ENCODE measurements at places on chromosomes 5 and 9.
A peak's percentile ranks its signal among the peaks of the same experiment; 100 is the strongest.

- DNase-seq, result peak; percentile 52
Measured at GRCh38 chr5:35202319-35203111, 27.8 kb downstream of the PRLR start.

GRCh38 chr5:179354305-179354882 lies 9.1 kb upstream of the ADAMTS2 start:
- DNase-seq, result no peak

GRCh38 chr5:158553195-158553961 lies 546.3 kb downstream of the EBF1 start:
- no peak for DNase-seq

GRCh38 chr5:145294331-145294730 lies 540.8 kb downstream of the PRELID2 start:
- no peak for DNase-seq

- no peak for DNase-seq
Measured at GRCh38 chr5:45484781-45485180, 211.4 kb downstream of the HCN1 start.

- no peak for DNase-seq
Measured at GRCh38 chr5:152221721-152222629, 183.1 kb downstream of the NMUR2 start.

GRCh38 chr5:73996151-73996755 lies 370.3 kb downstream of the ARHGEF28 start:
- DNase-seq, result no peak

GRCh38 chr9:21381448-21382339 lies 3.5 kb downstream of the IFNA2 start:
- DNase-seq, result no peak

DNA sequence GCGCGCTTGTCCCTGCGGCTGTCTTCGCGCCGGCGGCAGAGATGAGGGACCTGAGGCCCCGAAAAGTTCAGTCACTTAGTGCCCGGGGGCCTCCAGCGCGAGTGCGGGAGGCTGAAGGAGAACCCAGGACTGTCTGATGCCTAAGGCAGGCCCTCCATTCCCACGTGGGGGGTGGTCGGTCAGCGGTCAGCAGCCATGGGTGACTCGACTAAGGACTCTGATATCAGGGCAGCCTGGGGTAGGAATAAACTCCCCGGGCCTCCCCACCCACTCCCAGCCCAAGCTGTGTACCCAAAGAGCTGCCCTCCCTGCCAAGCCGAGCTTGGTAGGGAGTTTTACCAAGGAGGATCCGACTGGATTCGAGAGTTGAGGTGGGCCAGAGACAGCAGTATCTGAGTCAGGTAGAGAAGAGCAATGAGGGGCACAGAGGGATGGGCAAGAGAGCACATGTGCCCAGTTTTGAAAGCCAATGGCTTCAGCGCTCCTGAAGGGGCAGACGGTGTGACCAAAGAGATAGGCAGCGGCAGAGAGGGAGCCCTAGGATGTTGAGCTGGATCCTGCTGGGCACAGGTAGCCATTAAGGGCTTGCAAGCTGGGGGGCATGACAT lies 787 bp downstream of the FGFR4 start:
- DNase-seq, result no peak

- peak; percentile 79 for DNase-seq
Measured at GRCh38 chr9:124267271-124267807, 9.6 kb downstream of the NEK6 start.

- DNase-seq, result no peak
Measured at GRCh38 chr5:96582343-96582742, 79.8 kb upstream of the CAST start.

- DNase-seq, result peak; percentile 58
Measured at GRCh38 chr9:134360897-134361296, 34.6 kb downstream of the RXRA start.

GRCh38 chr5:92525131-92525530 lies 1055.9 kb downstream of the NR2F1-AS1 start:
- no peak for DNase-seq

DNA sequence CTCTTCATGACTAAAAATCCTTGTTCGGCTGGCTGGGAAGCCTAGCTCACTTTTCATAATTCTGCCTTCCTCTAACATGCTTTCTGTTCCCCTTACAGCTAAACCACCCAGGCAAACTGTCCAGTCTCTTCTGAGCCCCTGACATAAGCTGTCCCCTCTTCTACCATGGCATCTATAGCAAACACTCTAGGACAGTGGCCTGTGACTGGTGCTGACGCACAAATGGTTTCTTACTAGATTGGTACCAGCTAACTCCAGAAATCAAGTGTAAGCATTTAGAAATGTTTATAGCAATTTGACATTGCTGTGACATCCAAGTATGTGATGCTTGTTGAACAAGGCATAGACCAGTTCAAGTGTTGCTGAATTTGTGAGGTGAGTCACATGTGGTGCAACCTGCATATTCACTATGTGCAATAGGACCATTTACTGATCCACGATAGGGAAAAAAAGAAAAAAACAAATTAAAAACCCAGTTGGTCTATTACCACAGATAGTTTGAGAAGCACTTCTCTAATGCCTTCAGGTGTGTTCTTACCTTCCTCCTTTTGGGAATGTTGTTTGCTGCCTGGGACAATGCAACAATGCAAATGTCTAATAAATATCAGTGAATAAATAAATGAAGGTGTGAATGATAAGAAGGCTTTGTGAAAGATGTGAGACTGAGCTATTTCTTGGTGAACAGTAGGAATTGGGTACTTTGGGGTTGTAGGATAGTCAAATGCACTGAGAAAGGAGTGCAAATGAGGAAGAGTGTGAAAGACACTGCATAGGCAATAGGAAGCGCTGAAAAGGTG lies 22.4 kb downstream of the ELOVL7 start:
- no peak for DNase-seq

DNA sequence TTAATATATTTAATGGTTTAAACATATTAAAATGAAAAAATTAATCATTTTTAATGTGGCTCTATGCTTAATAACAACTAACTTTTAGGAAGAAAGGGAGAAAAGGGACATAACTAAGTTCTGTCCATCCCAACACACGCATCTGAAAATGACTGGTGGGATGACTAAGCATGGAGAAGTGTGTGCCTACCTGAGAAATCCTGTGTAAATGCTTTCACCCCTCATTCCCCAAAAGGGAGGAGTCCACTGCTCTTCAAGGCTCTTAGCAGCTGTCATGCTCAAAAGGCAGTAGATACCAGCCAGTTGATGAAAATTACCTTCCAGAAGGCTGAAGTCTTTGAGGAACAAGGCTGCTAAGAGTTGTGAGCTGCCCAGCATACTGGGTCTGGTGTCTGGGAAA lies 130.9 kb downstream of the NFIB start:
- DNase-seq, result no peak

DNA sequence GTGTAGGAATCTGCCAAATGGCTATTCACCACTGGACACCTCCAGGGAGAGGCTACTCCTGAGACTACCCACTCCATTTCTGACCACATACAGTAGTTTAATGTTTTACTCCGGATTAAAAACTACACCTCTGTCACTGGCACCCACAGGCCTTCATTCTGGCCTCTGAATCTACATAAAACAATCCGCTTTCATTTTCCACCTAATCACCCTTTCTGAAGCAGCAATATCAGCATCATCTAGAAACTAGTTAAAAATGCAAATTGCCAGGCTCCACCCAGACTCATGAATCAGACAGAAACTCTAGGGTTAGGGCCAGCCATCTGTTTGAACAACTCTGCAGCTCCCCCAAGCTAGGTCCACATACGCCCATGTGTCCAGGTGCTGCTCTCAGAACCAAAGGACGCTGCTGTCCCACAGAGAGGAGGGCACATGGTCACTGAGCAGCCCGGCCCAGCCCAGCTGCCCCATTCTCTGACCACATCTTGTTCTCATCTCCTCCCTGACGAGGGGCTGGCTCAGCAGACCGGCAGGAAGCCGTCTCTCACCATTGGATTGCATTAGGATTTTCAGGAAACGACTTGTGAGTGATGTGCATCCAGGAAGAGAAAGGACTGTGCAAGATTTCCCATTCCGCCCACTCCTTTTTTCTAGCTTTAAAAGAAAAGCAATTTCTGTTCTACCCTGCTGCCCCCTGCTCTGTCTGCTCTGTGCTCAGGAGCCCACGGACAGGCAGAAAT lies 34.7 kb downstream of the ADAM19 start:
- no peak for DNase-seq

DNA sequence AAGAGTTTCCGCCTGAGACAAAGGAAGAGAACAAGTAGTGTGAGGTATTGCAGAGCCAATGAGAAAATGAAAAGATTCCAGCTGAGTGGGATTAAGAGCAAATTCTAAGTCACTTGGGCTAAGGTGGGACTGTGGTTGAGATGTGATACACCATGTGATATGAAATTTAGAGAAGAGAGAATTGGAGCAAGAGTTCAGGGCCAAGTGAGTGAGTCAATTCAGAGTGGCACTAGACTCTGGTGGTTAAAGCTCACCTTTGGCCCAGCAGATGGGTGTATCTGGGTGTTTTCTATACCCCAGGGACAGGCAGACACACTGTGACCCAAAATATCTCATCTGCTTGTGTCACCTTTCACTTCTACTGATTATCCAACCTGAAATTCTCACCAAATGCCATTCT lies 368.1 kb downstream of the KCNN2 start:
- no peak for DNase-seq

- DNase-seq, result no peak
Measured at GRCh38 chr5:8316608-8317280, 447.8 kb downstream of the MTRR start.

DNA sequence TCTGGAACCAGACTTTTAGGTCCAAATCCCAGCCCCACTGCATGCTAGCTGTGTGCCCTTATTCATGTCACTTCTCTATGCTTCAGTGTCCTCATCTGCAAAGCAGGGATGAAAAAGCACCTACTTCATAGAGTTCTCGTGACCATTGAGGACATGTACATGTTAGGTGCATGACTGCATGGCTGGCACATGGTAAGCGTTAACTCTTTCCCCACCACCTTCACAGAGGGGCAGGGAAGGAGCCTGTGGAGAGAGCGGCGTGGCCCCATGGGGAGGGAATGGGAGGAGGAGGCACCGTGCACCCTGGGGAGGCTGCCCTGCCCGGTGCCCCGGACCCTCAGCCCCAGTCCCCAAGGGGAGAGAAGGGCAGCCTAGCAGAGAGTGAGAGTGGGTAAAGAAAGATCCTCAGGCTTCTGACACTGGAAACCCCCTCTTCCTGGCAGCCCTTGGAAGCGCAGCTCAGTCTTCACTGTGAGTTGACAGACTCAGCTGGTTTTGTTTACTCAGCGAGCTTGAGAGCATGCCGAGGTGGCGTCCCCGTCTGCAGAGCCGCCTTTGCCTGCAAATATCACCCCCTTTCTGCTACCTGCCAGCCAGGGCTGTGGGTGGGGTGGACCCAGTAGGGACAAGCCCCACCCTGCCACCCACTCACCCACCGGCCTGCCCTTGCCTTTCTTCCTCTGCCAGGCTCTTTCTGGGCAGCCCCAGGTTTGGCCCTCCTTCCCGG lies 10.6 kb upstream of the ANGPTL2 start:
- no peak for DNase-seq

DNA sequence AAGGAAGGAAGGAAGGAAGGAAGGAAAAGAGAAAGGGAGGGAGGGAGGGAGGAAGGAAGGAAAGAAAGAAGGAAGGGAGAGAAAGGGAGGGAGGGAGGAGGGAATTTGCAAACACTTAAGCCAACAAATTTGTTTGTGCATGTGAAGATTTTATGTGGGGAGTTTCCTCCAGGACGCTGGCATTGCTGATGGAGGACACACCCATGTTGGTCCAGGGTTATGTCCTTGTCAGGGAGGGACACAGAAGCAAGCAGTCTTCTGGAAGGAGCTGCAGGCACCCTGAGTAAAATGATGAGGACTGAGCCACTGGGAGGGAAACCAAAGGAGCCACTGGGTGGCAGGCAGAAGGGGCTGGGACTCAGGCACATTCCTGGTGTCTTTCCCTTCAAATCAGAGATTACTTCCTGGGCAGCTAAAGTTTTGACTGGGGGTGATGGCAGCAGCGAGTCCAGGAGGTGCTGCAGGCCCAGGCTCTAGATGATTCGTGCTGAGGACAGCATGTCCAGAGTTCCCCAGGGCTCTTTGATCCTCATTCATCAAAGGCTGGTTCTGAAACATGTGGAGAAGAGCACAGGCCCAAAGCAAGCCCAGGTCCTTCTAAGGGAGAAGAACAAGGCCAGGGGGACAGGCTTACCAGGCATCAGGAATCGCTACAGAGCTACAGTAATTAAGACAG lies 109.2 kb downstream of the PAX5 start:
- no peak for DNase-seq

DNA sequence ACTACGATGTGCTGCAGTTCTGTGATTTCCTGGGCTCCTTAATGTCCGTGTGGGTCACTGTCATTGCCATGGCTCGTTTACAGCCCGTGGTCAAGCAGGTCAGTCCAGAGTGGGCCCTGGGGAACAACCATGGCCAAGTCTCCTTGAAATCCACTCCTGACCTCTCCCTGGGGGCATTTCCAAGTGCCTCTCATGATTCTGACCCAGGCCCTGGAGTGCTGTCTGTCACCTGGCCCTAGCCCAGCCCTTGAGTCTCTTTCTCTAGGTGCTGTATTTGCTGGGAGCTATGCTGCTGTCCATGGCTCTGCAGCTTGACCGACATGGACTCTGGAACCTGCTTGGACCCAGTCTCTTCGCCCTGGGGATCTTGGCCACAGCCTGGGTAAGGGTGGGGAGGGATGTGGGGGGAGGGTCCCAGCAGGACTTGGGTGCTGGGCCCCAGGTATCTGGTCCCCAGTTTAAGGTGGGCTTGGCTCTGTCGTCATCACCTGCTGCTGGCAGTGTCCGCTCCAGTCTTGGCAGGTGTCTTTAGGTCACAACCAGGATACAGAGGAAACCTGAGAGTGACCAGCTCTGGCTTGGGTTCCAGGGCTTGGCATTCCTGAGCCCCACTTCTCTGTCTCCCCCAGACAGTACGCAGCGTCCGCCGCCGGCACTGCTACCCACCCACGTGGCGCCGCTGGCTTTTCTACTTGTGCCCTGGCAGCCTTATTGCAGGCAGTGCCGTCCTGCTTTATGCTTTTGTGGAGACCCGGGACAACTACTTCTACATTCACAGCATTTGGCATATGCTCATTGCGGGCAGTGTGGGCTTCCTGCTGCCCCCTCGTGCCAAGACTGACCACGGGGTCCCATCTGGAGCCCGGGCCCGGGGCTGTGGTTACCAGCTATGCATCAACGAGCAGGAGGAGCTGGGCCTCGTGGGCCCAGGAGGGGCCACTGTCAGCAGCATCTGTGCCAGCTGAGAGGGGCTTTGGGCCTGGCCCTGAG lies 17.0 kb downstream of the OR13J1 start:
- DNase-seq, result no peak

Measured in body of pancreas (tissue), 4 donors.